ENCODE measurements at places on chromosomes 3 and 15.

GRCh38 chr3:18284716-18285115, 140.4 kb downstream of the SATB1 start:
- DNase-seq, result no peak

GRCh38 chr3:117358717-117359314, 649.2 kb downstream of the TUSC7 start:
- no peak for DNase-seq

DNA sequence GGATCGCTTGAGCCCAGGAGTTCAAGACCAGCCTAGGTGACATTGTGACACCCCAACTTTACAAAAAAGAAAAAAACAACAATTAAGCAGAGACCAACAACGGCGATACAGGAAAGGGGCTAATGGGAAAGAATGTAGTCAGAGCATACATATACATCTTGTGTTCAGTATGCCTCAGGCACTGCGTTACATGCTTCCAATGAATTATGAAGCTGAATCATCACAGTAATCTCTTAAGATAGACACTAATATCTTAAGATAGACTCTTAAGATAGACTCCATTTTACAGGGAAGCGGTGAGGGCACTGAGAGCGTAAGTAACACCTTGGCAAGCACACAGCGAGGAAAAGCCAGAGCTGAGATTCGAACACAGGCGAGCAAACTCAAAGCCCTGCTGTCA, 6.1 kb upstream of the LDHAL6B start:
- no peak for DNase-seq

DNA sequence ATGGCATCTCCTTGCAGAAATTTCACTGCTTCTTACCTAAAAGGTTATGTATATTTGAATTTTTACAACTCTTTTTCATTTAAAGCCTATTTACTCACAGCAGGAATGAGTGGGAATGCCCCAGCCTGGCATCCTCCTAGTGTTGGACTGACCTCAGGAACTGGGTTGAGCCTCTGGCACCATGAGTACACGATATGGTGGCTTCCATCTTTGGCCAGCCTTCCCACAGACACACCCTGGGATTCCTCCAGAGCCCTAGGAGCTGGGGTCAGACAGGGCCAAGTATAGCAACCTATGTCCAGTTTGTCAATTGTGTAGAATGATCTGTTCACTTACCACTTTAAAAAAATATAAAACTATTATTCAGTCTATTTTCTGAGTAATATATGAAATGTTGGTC, 57.2 kb upstream of the HEG1 start:
- DNase-seq, result no peak

DNA sequence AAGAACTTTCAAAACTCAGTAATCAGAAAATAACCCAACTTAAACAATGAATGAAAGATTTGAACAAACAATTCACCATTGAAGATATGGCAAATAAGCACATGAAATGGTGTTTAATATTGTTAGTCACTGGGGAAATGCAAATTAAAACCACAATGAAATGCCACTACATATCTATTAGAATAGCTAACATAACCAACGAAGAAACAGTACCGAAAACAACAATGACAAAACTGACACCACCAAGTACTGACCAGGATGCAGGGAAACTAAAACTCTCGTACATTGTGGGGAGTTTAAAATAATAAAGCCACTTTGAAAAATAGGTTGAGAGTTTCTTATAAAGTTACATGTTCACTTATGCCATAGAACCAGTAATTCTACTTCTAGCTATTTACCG, 69.1 kb downstream of the KBTBD8 start:
- no peak for DNase-seq

GRCh38 chr15:34578283-34578674, 5.2 kb downstream of the GOLGA8B start:
- no peak for DNase-seq

GRCh38 chr15:83115831-83116565, 8.6 kb downstream of the TM6SF1 start:
- DNase-seq, result no peak

DNA sequence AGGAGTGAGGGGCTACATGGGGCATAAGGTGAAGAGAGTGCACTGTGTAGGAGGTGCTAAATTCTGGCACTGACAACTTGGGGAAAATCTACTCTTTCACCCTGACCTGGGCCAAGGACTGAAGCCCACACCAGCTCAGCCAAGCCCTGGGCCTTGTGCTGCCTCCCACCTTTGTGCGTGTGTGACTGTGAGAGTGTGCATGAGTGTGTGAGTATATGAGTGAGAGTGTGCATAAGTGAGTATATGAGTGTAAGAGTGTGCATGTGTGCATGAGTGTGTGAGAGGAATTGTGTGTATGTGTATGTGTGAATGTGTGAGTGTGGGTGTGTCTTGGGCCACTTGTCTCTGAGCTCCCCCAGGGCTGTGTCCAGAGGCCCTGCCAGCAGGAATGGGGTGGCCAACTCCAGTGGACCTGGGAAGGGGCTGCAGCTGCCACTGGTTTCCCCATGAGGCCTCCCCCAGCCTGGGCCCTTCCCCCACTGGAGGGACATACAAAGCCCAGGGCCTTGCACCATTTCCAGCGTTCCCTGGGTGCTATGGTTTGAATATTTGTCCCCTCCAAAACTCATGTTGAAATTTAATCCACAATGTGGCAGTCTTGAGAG, 15.2 kb downstream of the C3orf22 start:
- DNase-seq, result no peak

- DNase-seq, result no peak
Measured at GRCh38 chr15:62647843-62648505, 394.6 kb upstream of the TPM1 start.

DNA sequence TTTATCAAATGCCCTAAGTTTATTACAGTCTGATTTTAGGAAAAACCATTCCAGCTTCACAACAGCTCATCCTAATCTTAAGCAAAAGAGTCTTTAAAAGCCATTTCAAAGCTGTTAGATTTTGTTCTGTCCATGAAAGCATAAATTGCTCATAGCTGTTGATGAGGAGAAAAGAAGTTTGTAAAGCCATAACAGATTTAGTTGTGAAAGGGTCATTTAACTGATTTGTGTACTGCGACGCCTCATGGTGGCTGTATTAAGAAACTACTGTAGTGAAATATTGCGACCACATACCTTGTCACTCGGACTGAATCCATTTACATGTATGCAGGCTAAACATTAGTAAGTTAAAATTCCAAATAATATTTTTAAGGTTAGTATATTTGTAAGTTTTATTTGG, 20.9 kb downstream of the BBX start:
- no peak for DNase-seq

GRCh38 chr15:58748040-58748851, 1.3 kb downstream of the ADAM10 start:
- no peak for DNase-seq

DNA sequence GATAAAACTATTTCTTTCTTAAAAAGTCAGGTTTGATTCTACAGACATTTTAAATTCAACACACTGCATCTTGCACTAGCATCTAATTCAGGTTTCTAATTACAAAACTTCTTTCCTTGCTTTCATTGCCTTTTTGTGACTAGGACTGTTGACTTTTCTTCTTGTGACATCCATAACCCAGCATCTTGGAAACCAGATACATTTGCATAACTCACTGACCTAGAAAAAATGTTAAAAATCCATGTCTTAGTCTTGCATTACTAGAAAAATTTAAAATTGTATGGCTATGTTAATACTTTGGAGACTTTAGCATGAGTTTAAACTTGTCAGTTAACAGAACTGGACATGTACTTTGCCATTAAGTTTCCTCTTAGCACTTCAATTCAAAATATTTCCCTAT, 72.7 kb downstream of the DTWD1 start:
- no peak for DNase-seq

DNA sequence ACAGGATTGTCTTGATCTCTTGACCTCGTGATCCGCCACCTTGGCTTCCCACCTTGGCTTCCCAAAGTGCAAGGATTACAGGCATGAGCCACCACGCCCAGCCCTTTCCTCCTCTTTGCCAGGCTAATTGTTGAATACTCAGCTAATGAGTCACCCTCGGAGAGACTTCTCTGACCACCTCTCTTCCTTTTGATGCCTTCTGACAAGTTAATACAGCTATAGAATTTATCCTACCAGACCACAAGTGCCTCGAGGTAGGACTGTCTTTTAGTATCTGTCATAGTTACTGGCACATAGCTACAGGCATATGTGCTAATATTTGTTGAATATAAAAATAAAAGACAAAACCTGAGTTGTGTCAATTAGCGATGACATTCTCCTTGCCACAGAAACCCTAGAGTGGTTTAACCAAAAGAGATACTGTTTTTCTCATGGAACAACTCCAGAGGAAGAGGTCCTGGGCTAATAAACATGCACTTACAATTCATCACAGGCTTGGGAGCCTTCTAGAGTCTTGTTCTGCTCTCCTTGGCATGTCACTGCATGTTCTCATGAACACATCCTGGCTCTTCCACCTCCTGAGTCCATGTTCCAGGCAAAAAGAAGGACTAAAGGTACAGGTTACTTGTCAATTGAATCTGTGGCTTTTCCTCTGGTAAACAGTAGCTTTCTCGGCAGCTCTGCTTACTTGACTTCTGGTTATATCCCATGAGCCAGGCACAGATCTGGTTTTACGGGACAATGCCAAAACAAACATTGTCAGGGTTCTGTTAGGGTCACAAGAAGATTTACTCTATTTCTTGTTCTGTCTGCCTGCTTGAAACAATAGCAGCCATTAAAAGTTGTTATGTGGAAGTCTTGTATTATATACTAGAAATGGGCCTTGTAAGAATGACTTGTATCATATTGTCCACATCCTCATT, 332.3 kb downstream of the THSD4 start:
- no peak for DNase-seq

DNA sequence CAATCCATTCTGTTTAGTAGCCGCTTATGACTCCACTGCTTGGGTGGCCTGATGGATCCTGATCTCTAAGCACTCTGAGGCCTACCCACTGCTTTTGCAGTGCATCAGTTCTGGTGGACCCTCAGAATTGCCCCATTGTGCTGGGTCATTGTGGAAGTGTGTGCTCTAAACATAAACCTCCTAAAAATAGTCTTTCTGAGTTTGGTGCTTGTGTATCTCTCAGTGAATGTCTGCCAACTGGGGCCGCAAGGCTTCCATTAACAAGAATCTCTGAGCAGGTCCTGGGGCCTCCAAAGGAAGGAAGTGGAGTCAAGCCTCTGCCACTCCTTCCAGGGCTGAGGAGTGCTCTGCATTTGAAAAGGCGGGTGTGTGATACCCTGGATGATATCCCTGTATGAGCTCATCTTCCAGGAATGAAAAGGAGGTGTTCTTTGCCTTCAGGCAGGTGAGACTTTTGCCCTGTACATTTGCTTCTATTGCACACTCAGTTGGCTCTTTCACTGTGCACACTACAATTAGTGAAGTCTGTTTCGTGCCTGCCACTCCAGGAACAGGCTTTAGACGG, 80.0 kb upstream of the CACNA2D3 start:
- no peak for DNase-seq

- DNase-seq, result no peak
Measured at GRCh38 chr3:146052791-146053310, 108.1 kb downstream of the PLOD2 start.

- no peak for DNase-seq
Measured at GRCh38 chr3:176755977-176756376, 441.3 kb downstream of the TBL1XR1 start.

DNA sequence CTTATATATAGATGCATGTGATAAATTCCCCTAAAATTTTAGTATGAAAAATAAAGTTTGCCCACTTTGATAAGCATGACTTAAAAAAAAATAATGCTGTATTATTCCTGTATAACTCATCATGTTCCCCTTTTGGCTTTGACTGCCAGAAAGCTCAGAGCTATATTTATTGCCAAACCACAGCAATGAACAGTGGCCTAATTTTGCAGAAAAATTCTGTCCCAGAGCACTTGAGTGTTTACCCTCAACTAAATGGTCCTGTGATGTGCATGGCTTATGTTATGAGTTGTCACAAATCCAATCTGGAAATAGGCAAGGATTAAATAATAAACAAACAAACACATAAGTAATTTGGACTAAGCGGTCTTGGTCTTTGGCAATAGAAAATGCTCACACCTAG, 276.7 kb downstream of the SLC9A9 start:
- DNase-seq, result no peak
